ENCODE measurements at places on chromosomes 1 and 21.

- no peak for DNase-seq
Observed at GRCh38 chr1:15698201-15698600, 14.1 kb downstream of the PLEKHM2 start.

- DNase-seq = no peak
Observed at GRCh38 chr21:43308101-43308814, 118.7 kb downstream of the SIK1 start.

GRCh38 chr1:16237343-16237830, 404 bp upstream of the CPLANE2 start:
- DNase-seq = no peak

- no peak for DNase-seq
Observed at GRCh38 chr1:111648806-111649205, 29.2 kb downstream of the RAP1A start.

DNA sequence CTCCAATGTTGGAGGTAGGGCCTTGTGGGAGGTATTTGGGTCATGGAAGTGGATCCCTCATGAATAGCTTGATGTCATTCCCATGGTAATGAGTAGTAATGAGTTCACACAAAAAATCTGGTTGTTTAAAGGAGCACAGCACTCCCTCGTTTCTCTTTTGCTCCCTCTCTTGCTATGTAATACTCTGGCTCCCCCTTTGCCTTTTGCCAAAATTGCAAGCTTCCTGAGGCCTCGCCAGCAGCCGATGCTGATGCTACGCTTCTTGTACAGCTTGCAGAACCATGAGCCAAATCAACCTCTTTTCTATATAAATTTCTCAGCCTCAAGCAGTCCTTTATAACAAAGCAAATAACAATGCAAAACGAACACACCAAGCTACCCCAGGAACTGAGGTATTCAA, 80.9 kb downstream of the LHX9 start:
- DNase-seq = no peak

- no peak for DNase-seq
Observed at GRCh38 chr1:168939110-168939946, 167.2 kb upstream of the ATP1B1 start.

- peak; percentile 30 for DNase-seq
Observed at GRCh38 chr21:42238185-42238934, 19.4 kb downstream of the ABCG1 start.

GRCh38 chr1:33659641-33660040, 187.2 kb downstream of the ZSCAN20 start:
- DNase-seq = no peak

- DNase-seq = no peak
Observed at GRCh38 chr1:96723377-96723776, 1.8 kb downstream of the PTBP2 start.

- DNase-seq = no peak
Observed at GRCh38 chr21:29638138-29638537, 301.7 kb downstream of the GRIK1 start.

GRCh38 chr1:37949524-37950152, 2.8 kb upstream of the INPP5B start:
- no peak for DNase-seq

DNA sequence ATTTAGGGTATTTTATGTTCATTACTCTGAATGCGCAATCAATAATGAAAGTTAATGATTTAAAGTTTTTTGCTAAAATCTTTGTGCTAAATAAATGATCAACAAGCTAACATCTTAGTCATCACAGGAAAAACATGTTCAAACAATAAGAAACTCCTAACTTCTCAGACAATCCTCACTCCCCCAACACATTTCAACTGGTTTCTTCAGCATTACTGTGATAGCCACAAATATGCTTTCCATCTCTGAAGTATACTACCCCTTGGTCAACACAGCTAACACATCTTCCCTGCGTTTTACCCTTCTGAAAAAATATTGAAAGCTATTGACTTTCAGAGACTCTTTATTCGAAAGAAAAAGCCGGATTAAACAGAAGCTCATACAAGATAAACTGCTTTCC, 85.8 kb downstream of the ZNF644 start:
- no peak for DNase-seq

DNA sequence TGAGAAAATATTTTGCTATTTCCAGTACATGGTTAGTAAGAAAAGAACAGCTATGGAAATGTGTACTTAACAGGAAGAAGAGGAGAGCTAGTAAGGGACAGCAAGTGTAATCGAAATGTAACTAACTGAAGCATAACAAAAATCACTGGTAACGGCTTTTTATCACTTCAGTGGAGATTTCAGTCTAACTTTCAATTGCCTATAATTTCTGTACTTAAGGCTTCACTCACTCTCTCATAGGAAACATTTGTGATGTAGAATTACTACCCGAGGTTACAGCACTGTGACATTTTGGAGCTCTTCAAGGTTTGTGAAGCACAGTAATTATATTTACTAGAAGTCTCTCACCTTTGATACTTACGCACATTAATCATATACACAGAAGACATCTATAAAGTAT, 1119.1 kb downstream of the AMY1C start:
- no peak for DNase-seq

All from activated gamma-delta T cell treated with anti-CD3 and anti-CD28 coated beads, Interleukin-2, amount 50 U/mL, for 16 hours (primary cell).